ENCODE measurements at places on chromosomes 2 and 18.

GRCh38 chr2:3483227-3483985 is 35.9 kb downstream of the ADI1 start:
- DNase-seq = no peak

DNA sequence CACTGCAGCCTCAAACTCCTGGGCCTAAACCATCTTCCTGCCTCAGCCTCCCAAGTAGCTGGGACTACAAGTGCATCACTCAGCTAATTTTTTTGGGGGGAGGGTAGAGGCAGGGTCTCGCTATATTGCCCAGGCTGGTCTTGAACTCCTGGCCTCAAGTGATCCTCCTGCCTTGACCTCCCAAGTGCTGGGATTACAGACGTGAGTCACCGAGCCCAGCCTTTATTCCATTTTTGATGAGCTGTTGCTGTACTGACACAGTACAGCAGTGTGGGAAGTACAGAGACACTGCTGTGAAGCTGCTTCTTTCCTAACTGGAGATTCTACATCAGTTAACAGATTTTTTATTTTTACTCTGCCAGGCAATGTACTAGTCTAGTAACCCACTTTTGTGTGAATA is 18.8 kb downstream of the PTRHD1 start:
- DNase-seq = no peak

GRCh38 chr2:107402330-107402729 is 424.4 kb upstream of the RGPD4 start:
- DNase-seq = no peak

GRCh38 chr2:85772841-85773491 is 19.2 kb downstream of the ATOH8 start:
- DNase-seq = no peak

GRCh38 chr2:57890464-57890863 is 156.1 kb upstream of the VRK2 start:
- DNase-seq = no peak

- no peak for DNase-seq
These were observed 47.5 kb downstream of the GAREM1 start for GRCh38 chr18:32422978-32423740.
